ENCODE measurements at places on chromosomes 3 and 15. TPM values are rescaled to one million over a fixed set of nuclear protein-coding genes. Genes with fewer than 3 reads are reported as not detected.

DNA sequence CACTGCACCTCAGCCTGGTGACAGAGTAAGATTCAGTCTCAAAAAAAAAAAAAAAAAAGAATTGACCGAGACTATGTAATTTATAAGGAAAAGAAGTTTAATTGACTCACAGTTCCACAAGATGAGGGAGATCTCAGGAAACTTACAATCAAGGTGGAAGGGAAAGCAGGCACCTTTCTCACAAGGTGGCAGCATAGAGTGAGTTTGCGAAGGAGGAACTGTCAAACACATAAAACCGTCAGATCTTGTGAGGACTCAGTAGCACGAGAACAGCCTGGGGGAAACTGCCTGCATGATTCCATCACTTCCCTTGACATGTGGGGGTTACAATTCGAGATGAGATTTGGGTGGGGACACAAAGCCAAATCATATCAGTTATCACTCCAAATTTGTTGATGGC, 380.9 kb downstream of the EDEM1 start:
- DNase-seq = no peak

- DNase-seq = no peak
These were observed 753 bp upstream of the MYO5A start for GRCh38 chr15:52529341-52529924.

DNA sequence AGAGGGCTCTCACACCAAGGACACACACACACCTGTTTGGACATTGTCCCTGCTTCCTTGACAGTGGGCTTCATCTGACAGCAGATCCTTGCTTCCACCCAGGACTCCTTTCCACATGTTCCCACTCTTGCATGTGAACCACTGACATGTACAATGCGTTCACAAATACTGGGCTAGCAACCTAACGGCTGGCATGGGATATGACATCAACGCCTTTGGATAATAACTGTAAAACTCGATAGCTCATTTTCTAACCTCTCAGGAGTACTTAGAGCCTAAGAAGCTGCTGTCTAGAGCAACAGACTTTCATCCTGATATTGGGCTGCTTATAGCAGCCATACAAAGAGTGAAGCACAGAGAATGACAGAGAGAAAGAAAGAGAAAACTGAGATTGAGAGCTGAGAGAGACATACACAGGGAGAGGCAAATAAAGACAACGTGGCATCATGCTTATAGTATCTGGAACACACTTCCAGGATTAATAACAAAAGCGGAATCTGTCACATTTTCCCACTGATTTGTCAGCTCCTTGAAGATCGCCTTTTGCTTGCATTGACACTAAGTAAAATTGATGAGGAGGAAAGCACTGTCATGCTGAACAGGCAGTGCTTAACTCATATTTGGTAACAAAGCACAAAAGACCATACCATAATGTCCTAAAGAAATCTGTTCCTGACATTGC, 1.7 kb downstream of the GUCA1C start:
- no peak for DNase-seq

- no peak for DNase-seq
These were observed 232.9 kb upstream of the CTDSPL start for GRCh38 chr3:37628711-37629301.

GRCh38 chr15:69668963-69669362, 216.3 kb downstream of the RPLP1 start:
- DNase-seq = no peak

DNA sequence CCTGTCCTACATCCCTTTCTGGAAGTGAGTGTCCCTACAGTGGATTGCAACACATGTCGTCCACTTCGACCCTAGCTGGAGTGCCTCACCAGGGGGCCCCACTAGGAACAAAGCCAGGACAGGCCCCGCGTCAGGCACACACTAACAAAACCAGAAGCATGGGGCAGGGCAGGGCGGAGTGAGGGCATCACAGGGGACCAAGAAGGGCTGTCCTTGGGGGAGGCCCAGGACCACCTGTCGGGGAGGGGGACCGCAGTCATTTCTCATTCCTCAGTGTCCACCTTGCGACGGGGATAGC, 21.9 kb downstream of the IDH2 start:
- DNase-seq = no peak

DNA sequence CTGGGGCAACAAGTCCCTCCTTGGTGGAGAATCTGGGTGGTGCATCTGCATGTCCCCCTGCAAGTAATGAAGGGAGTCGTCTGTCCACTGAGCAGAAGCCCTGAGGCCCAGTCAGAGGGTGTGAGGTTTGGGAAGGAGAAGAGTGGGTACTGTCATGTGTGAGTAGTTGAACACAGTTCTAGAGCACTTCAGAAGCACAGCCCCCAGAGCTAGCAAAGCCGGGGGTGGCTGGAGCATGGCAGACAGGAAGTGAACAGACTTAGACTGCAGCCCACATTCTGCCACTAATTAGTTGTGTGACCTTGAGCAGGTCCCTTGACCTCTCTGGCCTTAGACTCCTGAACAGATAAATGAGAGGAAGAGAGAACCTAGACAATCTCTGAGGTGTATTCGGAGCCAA, 207.6 kb downstream of the UACA start:
- DNase-seq = no peak

- DNase-seq = no peak
These were observed 4.5 kb downstream of the GPR156 start for GRCh38 chr3:120280566-120280965.

DNA sequence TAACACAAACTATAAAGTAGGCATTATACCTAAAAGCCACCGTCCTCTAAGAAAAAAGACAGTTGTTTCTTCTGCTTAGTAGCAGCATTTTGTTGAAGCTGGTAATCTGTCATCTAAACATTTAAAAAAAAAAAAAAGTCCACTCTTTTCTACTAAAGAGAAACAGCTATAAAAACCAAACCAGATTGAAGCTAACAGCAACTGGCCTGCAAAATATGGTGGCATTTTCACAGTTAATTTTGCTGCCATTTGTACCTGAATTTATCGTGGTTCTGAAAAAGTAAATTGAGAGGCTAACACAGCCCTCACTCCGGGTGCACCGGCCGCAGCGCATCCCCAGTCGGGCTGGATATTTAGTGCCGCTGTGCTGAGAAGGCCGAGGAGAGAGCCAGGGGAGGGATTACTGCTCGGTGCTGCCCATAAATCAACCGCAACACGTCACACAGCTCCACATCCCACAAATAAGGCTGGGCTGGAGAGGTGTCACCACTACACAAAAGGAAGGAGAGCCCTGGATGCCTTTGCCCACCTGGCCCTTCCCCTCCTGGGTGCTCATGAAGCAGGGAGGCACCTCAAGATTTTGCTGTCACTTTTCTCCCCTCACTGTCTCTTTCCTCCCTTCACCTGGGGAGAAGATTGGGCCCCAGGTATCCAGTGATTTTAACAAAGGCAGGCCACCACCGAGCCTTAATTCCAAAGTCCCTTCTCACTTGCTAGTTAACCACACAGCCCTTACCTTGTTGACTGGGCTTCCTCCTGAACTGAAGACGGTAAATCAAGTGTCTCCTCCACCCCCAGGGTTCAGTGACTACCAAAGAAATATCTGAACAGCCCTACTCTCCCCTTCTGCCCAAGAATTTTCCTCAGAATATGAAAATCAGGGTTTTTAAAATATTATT, 44.4 kb downstream of the MECOM start:
- DNase-seq = no peak

GRCh38 chr3:1287815-1288214, 195.0 kb downstream of the CNTN6 start:
- DNase-seq = no peak

DNA sequence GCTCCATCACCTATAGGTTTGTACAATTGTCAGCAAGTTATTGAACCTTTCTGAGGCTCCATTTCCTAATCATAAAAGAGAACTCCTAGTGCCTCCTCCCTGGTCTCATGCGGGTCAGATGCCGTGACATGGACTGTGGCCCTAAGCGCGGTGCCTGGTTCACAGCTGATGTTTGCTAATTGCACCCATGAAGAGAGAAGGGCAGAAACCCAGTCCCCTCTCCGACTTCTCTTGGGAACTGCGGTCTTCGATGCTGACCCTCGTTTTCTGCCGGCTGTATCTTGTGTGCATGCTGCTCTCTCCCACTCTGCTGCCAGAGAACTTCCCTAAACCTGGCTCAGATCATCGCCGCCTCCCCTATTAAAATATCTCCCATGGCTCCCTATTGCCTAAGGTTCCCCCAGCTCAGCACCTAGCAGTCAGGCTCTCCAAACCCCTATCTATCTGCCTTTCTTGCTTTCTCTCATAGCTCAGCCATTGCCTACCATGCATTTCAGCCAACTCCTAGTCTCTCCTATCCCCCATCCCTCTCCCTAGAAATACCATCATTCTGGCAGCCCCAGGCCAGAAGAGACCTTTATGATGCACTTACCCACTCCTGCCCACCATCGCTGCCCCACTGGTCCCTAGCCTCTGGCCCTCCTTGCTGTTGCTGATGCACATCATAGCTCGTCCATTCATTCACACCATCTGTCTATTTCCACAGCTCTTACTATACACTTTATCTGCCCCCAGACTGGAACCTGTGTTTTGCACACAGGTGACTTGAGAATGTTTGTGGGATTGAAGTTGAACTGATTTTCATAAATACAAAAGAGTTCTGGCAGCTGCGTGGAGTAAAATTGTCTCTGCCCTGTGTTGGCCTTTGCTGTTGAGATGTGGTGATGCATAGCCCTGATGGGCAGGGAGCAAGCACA, 6.6 kb downstream of the ISG20 start:
- DNase-seq = peak; percentile 61

- no peak for DNase-seq
These were observed 88.5 kb upstream of the NANOGP8 start for GRCh38 chr15:35173444-35174118.

- no peak for DNase-seq
These were observed 902 bp downstream of the P2RY13 start for GRCh38 chr3:151328298-151328995.

- DNase-seq = peak; percentile 71
These were observed 722 bp downstream of the RBMS3 start for GRCh38 chr3:29281344-29282241.

DNA sequence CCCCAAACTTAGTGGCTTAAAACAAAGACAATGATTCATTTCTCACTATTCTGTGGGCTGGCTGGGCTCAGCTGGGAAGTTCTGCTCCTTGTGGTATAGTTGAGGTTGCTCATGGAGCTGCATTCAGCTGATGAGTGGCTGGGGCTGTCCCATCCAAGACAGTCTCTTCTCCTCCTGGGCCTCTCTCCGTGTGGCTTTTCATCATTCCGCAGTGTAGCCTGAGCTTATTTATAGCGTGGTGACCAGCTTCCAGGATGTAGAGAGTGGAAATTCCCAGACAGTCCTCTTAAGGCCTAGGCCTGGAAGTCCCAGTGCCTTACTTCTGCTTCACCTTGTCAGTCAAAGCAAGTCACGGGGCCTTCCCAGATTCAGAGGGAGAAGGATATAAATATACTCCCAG, 136.7 kb upstream of the DAZL start:
- no peak for DNase-seq

GRCh38 chr3:136731274-136731884, 20.8 kb downstream of the STAG1 start:
- no peak for DNase-seq

GRCh38 chr15:41773729-41774061, 589 bp upstream of the MAPKBP1 start:
- DNase-seq = no peak

GRCh38 chr3:145087038-145087437, 1073.9 kb downstream of the PLOD2 start:
- DNase-seq = no peak

DNA sequence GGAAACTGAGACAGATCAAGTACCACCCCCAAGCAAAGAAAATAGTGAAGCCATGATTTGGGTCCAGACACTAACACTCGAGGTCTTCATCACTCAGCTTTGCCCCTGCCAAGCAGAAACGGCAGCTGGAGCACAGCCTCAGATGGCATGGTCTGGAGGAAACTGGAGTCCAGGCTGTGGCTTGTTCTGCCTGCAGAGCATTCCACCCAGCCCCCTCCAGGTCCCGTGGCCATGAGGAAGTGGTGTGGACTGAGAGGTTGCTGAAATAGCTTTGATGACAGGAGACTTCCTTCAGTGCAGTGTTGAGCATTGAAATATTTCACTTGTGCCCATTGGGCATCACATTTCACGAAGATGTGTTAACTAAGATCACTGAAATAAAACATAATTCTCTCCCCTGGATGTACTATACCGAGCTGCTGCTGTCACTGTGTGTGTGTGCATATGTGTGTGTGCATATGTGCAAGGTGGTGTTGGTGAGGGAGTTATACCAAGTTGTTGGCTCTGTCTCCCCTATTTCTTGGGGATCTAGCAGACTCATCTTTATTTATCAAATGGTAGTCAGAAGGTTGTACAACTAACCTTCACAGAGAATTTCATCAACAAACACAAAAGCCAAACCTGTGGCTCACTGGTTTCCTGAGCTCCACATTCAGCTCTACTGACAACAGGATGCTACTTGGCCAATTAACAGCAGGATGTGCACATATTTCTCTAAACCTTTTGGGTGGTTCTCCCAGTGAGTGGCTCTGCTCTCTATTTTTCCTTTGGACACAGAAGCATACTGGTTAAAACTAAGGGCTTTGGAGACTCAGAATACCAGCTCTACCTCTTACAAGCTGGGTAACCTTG, 660.1 kb upstream of the CFAP20DC start:
- peak; percentile 85 for DNase-seq

DNA sequence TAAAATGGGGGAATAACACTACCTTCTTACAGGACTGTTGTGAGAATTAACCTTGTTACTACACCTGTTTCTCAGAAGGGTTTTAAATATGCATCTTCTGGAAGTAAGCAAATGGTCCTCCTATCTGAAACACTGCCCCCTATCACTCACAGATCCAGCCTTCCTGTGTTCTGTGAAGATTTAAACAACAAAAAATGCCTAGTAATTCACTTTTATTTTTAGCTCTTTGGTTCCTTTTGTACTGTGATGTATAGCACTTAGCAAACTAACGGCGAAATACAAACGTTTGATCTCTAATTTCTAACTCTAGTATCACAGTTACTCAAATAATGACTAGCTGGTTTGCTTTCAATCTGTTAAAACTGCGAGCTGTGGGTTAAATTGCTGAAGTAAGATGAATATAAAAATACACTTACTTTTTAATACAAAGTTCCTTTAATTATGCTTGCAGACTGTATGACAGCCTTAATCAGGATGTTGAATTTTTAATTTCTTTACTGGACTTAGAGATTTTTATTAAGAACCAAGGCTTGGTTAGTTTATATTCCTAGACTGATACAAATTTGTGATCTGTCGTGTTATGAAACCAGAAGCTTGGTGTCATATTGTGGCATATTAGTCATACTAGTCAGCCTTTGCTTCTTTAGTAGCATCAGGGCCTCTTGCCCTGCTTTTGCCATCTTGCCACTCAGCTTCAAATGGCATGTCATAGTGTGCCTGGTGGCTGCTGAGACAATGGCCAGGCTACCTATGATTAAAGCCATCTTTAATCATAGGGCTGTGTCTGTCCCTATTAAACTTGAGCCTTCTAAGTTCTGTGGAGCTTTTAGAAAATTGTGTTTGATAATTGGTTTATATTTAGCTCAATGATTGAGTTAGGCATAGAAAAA, 9.2 kb downstream of the EIF3J start:
- no peak for DNase-seq

The SGO1 gene
- 0.81 TPM for total RNA-seq

The BFSP2 gene
- total RNA-seq = not detected

The PCYT1A gene
- 63.5 TPM for total RNA-seq

The CCRL2 gene
- 3.1 TPM for total RNA-seq

The RARRES1 gene
- total RNA-seq = 323 TPM

The SLC22A14 gene
- total RNA-seq = 0.49 TPM

The C3orf85 gene
- total RNA-seq = not detected

The ZNF662 gene
- total RNA-seq = 18.1 TPM

The LCMT2 gene
- 9.2 TPM for total RNA-seq

The VGLL3 gene
- total RNA-seq = 49.8 TPM

The KLHL40 gene
- total RNA-seq = not detected

The HYPK gene
- total RNA-seq = 12.6 TPM

Data from aorta (tissue), 5 donors.